HS-5 (cell line): ENCODE measurements at places on chromosomes 1 and 21.

DNA sequence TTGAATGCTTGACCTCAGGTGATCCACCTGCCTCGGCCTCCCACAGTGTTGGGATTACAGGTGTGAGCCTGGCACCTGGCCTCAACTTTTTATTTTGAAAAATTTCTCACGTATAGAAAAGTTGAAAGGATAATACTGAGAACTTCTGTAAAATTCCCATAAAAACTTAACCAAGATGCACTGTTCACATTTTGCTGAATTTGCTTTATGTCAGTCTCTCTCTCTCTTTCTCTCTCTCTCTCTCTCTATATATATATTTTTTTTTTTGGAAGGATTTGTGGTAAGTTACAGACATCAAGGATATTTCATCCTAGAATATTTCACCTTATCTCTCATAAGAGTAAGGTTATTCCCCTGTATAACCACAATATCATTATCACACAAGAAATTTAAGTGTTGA, 5.9 kb downstream of the PEX14 start:
- DNase-seq: no peak

- no peak for DNase-seq
These were observed 180.1 kb upstream of the PRMT6 start for GRCh38 chr1:106876384-106876783.

GRCh38 chr1:200965111-200965805, 58.3 kb downstream of the KIF21B start:
- DNase-seq: no peak

- DNase-seq: no peak
These were observed 48.1 kb upstream of the DAB1 start for GRCh38 chr1:57471995-57472394.

GRCh38 chr1:9322661-9323244, 30.1 kb downstream of the SPSB1 start:
- no peak for DNase-seq

- DNase-seq: no peak
These were observed 405.8 kb downstream of the DUSP10 start for GRCh38 chr1:221336126-221336525.

DNA sequence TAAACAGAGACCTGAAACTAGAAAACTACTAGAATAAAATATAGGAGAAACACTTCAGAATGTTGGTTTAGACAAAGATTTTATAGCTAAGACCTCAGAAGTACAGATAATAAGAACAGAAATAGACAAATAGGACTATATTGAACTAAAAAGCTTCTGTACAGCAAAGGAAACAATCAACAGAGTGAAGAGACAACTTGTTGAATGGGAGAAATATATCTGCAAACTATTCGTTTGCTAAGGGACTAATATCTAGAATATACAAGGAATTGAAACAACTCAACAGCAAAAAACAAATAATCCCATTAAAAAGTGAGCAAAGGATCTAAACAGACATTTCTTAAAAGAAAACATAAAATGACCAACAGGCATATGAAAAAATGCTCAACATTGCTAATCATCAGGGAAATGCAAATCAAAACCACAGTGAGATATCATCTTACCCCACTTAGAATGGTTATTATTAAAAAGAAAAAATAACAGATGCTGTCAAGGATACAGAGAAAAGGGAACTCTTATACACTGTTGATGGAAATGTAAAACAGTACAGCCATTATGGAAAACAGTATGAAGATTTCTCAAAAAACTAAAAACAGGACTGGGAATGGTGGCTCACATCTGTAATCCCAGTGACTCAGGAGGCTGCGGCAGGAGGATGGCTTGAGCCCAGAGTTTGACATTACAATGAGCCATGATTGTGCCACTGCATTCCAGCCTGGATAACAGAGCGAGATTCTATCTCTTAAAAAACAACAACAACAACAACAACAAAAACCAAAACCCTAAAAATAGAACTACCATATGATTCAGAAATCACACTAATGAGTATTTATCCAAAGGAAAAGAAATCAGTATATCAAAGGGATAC, 37.3 kb upstream of the ZSWIM5 start:
- no peak for DNase-seq

DNA sequence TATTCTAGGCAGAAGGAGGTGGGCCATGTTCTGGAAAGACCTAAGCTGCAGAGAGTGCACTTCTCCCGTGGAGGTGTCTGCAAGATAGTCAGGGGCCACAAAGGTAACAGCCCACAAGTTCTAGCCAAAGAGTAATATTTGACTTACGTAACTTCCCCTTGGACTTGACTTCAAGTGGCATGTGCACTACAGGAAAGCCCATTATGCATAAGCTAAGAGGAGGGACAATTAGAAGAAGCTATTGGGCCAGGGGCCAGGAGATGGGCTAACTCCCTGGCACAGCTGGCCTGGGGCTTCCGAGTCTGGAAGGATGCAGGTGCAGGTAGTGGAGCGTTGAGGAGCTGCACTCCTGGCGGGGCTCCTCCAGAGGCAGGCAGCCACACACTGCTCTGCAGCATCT, 58.3 kb downstream of the ERG start:
- DNase-seq: no peak

DNA sequence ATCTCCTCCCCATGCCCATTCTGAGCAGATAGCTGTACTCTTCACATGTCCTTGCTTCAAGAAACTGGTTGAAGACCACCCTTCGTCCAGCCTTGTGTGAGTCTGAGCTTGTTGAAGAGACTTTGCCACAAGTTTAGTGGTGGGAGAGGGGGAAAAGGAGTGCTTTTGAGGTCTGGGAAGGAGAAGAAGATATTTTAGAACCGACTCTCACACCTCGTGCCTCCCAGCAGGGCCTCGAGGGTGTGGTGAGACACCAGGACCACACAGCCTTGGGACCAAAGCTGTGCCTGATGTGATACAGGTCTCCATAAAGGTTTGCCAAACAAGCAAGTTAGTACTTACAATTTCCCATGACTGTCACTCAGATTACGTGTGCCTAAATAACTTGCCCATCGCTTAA, 201.8 kb downstream of the DYRK1A start:
- no peak for DNase-seq

DNA sequence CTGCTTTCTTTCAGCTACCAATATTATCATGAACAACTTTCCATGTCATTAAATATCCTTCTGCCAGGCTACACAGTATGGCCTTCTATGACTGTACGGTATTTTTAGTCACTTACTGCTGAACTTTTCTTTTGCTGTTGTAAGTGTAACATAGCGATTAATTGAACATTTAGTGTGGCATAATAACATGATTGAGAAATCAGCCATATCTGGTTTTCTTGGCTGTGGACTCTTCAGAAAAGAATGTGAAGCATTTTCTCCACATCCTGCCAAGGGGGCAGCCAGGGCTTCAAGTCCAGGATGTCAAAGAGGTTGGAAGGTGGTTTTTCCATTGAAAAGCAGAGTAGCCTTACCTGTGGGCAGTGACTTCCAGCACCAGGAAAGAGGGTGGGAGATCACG, 8.8 kb upstream of the AHCYL1 start:
- peak; percentile 93 for DNase-seq

DNA sequence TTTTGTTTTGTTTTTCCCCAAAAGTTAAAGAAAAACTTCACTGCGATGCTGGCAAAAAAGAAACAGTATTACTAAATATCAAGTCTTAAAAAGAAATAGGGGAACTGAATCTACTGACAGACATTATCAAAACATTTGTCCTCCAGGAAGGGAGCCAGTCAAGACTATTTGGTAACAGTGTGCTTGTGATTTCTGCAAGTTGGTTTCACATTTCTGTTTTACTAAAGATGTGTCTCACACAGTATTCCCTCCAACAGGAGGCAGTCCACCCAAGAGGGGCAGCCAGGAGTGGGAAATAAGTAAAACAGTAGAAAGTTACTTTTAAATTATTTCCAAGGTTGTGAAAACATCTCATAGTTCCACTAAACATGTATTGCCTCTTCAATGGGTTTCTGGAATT, 74.4 kb upstream of the SDC3 start:
- DNase-seq: no peak

DNA sequence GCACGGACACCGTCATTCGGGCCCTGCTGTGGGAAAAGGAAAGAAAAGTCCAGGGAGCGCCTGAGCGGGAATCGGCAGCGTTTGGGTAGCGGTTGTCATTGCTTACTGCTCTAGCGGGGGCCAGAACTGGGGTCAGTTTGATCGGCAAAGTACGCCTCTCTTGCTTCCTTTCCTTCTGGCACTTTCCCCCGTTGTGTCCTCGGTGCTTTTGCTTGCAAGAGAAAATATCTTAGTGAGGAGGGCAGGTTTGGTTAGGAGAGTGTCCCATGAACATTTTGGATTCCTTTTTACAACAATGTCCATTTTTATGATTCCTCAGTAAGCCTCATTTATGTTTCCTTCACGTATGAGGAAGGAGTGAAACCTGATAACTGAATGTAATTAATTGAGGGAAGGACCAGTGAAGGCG, 670 bp downstream of the ST3GAL3 start:
- DNase-seq: no peak

DNA sequence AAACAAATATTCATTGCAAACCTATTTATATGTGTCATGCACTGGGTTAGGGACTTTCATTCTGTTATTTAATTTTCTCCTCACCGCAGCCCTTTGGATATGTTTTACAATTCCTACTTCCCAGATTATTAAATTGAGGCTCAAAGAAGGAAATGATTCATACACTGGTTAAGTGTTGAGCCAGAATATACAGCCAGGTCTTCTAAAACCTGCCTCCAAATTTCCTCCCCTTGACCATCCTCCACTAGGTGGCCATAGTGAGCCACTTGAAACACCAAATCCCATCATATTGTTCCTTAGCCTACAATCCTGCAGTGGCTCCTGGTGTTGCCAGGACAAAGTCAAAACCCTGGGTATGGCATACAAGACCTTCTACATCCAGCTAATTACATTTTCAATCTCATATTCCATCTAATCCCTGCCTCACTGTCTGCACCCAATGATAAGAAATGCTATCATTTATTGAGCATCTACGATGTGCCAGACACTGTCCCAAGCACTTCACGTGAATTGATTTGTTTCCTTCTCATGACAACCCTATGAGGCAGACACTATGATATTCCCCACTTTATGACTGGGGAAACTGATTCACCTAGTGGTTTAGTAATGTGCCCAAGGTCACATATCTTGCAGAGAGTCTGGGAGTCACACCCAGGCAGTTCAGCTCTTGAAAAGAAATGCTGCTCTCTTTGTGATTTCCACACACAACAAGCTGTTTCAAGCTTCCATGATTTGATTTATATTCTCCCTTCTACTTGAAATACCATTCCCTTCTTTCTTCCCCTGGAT, 23.6 kb upstream of the KIRREL1 start:
- DNase-seq: peak; percentile 83

DNA sequence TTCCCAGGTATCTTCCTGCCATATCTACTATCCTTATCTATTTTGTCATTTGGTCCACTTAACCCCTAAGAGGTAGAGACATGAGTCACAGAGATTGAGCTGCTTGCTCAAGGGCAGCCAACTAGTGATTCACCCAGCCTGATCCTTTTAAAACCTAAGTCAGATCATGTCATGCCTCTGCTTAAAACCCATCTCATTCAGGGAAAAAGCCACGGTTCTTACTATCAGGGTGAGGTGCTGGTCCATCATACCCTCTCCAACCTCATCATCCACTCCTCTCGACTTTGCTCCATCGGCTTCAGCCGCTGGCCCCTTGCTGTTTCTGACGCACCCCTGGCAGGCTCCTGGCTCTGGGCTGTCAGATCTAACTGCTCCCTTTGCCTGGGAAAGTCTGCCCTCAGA, 14.4 kb upstream of the PPP1R15B start:
- DNase-seq: no peak

- no peak for DNase-seq
These were observed 15.2 kb downstream of the SLC66A1 start for GRCh38 chr1:19327301-19327700.

GRCh38 chr1:246261639-246262038, 245.4 kb downstream of the SMYD3 start:
- DNase-seq: no peak

DNA sequence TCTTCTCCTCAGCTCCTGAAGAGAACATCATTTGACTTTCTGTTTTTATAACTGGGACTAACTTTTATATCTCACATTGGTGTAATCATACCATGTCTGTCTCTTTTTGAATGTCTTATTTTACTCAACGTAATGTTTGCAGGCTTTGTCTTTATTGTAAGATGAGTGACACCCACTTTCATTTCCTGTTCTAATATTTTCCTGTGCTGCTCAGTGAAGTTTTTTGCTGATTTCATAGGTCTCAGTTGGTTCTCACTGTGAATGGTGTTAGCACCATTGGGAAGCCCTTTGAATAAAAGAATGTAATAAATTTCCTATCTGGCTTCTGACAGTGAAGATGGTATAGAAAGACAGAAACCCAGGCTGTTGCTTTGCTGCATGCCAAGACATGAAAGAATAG, 84.0 kb downstream of the RAVER2 start:
- no peak for DNase-seq

DNA sequence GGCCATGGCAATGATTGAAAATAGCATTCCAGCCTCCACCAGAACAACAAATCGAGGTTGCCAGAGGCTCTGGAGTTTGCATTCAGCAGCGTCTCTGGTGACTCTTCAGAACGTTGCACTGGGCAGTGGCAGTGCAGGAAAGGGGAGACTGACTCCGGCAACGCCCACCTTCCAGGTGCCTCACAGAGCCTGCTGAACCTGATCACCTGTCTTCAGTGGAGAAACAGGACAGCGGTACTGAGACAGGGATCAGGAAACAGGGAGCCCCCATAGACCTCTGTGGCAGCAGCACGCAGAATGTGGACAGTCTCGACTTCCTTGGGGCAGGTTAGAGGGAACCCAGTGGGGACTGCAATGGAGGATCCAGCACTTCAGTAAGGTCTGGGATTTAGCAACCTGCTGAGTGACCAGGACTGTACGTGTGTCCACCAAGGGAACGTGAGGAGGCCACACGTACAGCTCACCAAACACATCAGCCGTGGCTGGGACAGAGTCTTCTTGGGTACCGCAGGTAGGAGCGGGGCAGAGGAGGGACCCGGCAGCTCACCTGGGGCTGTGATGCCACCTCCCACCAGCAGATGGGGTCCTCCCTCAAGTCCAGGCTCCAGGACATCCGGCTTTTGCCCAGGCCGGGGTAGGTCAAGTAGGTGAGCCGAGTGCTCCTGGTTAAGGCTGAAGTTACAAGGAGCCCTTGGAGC, 128.6 kb downstream of the PRDM2 start:
- DNase-seq: no peak

GRCh38 chr21:44931501-44932407, 8.1 kb upstream of the SLX9 start:
- DNase-seq: no peak

DNA sequence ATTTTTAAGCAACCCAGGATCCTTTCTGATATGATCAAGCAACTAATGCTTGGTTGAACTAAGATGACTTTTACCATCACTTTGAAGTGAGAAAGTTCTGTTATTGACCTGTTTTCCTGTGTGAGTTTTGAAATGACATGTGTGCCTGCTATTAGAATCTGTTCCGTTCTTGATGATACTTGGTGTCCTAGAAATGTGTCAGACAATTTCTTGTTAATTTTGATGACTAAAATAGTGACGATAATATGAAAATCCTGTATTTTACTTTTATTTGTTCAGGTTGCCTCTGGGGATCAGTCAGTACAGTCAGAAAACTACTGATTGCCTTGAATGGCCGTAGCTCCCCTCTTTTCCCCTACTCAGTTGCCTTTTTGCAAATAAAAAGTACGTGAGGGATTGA, 228.0 kb downstream of the RYR2 start:
- DNase-seq: no peak
